Activated T-helper 1 cell treated with anti-CD3 and anti-CD28 coated beads, Interleukin-2, amount 50 U/mL, for 16 hours (primary cell): ENCODE measurements at places on chromosomes 11 and 22.

- DNase-seq: no peak
Observed at GRCh38 chr22:33792832-33793231, 127.4 kb downstream of the LARGE1 start.

- DNase-seq: no peak
Observed at GRCh38 chr11:74468058-74468457, 709 bp upstream of the KCNE3 start.

GRCh38 chr11:44779736-44780520, 53.2 kb downstream of the TSPAN18 start:
- no peak for DNase-seq

DNA sequence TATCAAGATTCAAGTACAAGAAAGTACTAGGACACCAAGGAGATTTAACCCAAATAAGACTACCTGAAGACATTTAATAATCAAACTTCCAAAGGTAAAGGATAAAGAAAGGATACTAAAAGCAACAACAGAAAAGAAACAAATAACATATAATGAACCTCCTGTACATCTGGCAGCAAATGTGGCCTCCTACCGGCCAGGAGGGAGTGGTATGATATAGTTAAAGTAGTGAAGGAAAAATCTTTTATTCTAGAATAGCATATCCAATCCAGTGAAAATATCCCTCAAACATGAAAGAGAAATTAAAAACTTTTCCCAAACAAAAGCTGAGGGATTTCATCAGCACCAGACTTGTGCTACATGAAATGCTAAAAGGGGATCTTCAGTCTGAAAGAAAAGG, 104.7 kb upstream of the GUCY1A2 start:
- no peak for DNase-seq

DNA sequence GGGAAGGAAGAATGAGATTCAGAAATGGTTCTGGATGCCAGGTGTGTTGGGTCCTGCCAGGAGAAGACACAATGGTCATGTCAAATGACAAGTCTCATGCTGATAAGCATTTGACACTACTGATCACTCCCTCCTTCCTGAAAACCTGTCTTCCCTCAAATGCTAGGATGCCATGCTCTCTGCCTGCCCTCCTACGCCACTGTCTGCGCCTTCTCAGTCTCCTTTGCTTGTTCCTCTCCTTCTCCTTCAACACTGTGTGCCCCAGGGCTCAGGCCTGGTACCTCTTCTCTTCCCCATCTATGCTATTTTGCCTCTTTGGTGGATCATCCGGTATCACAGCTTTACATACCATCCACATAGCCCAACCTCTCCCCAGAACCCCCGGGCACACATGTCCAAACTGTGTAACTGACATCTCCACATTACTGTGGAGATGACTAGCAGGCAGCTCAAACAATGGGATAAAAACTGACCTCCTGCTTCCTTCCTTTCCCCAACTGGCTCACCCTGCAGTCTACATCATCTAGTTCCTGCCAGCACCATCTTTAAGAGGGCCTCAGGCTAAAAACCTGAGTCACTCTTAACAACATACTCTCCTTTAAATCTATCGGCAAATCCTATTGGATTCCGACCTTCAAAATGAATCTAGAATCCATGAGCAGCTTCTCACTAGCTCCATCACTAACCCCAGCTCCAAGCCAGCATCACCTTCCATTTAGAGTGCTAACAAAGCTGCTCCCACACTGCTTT, 8.2 kb downstream of the AP1B1 start:
- DNase-seq: no peak
